GM13976 (cell line): ENCODE measurements at places on chromosomes 7 and 10.
A peak's percentile ranks its signal among the peaks of the same experiment; 100 is the strongest.

DNA sequence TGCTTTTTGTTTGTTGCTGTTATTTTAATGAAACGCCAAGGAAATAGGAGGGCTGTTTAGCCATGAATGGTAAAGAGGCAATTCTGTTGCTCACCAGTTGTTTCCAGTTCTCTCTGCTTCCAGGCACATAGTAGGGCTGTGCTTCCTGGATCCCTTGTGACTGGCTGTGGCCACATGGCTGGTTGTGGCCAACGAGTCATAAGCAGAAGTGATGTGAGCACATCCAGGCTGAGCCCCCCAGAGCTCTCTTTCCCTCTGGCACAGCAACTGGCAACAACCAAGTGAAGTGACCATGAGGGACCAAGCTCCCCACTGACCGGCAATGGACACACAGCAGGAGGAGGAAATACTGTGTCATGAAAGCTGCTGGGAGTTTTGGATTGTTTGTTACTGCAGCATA, 10.3 kb downstream of the GRID1 start:
- DNase-seq: no peak

GRCh38 chr10:74730246-74730645, 96.2 kb upstream of the KAT6B start:
- no peak for DNase-seq

DNA sequence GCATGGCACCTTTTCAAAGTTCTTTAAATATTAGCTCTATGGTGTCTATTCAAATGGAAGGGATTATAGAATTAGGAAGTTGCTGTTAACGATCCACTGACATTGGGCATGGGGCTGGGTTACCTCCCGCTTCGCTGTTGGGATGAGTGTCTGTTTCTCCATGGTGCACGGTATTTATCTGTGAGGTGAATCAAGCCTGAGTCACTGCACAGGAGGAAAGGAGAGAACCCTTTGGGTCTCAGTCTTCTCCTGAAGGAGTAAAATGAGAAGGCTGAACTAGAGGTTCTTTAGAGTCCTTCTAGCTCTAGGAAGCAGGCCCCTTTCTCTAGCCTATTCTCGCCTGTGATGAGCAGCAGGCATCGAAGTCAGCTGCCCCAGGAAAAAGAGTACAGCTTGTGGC, 7.3 kb downstream of the JCAD start:
- no peak for DNase-seq

DNA sequence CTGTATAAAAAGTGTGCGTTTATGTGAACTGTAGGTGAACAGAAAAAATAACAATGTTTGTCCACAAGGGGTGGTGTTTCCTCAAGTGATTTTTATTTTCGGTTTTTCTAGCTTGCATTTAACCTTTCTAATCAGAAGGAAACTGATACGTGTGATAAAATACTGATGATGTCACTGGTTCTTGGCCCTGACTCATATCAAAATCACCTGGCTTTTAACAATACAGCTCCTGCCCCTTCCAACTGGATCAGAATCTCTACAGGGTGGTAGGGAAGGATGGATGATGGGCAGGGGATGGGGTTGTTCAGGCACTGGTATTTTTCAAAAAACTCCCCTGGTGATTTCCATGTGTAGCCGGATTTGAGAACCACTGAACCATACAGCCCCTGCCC, 10.9 kb downstream of the NPFFR1 start:
- peak; percentile 75 for DNase-seq

GRCh38 chr7:151405588-151405987, 4.2 kb downstream of the WDR86 start:
- no peak for DNase-seq
